ENCODE measurements at places on chromosomes 13 and 19.

GRCh38 chr19:50537769-50538230, 24.1 kb upstream of the ASPDH start:
- DNase-seq, result peak; percentile 23

GRCh38 chr13:60108589-60108988, 55.1 kb downstream of the DIAPH3 start:
- no peak for DNase-seq

- DNase-seq, result no peak
Measured at GRCh38 chr19:12596485-12596884, 14.1 kb downstream of the ZNF490 start.

DNA sequence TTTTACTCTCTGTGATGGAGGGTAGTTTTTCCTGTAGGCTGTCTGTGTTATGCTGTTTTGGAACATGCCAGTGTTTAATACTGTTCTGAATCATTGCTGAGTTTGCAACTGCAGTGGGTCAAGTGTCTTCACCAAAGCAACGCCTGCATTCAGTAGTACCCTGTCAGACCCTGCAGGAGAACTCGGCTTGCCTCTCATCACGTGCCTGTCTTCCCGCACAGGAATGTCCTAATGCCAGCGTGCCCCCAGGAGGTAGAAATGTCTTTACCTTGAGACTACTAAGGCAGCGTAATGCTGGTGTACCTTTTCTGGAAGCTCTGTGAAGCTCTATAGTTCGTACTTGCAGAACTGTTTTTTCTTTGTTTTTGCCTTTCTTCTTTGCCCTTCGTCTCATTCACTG, 42.3 kb downstream of the POLR1D start:
- DNase-seq, result no peak

DNA sequence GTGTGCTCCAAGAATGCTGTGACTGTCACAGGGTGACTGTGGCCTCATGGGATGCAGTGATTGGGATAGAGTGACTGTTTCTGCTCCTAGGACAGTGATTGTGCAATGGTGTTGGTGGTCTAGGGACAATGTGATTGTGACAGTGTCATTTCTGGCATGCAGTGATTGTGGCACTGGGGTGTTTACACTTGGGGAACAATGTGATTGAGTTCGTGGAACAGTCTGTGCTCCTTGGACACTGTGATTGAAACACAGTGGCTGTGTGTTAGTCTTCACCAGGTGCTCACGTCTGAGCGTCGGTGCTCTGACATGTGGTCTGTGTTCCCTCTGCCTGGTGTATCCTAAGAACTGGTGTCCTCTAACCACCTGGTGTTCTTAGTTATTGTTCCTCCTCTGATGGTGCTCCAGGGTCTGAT, 1.7 kb downstream of the PDE4A start:
- DNase-seq, result no peak

GRCh38 chr13:109233293-109233692, 553.1 kb downstream of the IRS2 start:
- DNase-seq, result no peak

GRCh38 chr13:111513766-111514609, 193.5 kb downstream of the TEX29 start:
- no peak for DNase-seq

DNA sequence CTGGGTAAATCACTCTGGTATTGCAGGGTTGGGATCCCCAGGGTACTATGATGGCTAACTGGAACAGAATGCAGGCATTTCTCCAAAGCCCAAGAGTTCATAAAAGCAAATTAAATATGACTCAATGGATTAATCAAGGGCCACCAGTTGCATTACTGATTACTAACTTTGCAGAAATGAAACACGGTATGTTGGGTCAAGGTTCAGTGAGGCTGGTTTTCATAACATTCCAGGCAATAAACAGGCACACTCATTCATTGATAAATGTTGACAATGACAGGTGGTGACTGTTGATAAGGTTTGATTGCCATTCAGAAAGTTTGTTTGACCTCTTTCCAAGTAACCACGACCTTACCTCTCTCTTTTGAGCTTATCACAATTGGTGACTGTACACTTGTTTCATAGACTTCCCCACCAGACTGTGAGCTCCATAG, 506 bp upstream of the AP1M1 start:
- peak; percentile 67 for DNase-seq

GRCh38 chr13:109274188-109274821, 512.1 kb downstream of the IRS2 start:
- no peak for DNase-seq

- no peak for DNase-seq
Measured at GRCh38 chr19:45953676-45954075, 20.0 kb downstream of the NOVA2 start.

GRCh38 chr13:112105244-112105681, 38.3 kb downstream of the SOX1 start:
- no peak for DNase-seq

DNA sequence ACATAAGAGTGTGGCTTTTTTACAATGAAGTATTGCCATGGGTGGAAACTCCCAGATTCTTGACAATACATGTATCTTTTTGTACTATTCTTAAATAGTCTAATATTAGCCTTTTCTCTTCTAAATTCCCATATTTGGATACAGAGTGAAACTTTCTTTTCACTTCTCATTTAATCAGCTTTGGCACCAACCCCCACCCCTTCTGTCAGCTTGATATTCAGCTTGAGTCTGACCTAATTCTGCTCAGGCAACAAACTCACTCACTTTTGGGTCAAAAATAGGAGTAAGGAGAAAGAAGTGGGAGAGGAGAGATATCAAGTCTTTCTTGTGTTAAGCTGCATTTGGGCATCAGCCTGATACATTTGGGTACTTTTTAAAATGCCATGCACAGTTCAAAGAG, 397.5 kb downstream of the COG6 start:
- DNase-seq, result no peak

DNA sequence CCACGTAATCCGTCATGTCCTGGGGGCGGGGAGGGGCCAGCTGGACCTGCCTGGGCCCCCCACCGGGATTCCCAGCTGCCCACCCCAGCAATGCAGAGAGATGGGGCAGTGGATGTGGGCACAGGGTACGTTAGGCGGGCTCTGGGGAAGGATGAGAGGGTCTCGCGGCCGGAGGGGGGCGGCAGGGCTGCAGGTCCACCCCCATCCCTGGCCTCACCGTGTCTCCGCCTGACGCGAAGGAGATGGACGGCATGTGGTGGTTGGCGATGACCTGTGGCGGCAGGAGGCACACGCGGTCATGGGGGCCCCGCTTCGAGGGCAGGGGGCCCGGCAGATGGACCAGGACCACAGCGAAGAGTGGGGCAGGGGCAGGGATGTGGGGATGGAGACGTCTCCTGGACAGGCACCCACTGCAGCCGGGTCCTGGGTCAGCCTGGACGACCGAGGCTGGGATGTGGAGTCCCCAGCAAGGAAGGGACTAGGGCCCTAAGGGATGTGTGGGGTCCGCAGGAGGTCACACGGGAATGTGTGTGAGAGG, 24.4 kb downstream of the SHC2 start:
- DNase-seq, result no peak

GRCh38 chr13:24187185-24187584, 26.7 kb downstream of the SPATA13 start:
- no peak for DNase-seq

- DNase-seq, result peak; percentile 2
Measured at GRCh38 chr13:89227356-89227755, 1556.2 kb downstream of the SLITRK5 start.

GRCh38 chr19:16518061-16518460, 21.9 kb downstream of the C19orf44 start:
- no peak for DNase-seq

GRCh38 chr13:24605923-24606372, 74.3 kb upstream of the ATP12A start:
- DNase-seq, result no peak

GRCh38 chr19:3606690-3607289, at the start of gene TBXA2R:
Gene TBXA2R (minus strand): TSS chr19:3606875. CDS start chr19:3600634, 6,241 bp downstream.
- no peak for DNase-seq

DNA sequence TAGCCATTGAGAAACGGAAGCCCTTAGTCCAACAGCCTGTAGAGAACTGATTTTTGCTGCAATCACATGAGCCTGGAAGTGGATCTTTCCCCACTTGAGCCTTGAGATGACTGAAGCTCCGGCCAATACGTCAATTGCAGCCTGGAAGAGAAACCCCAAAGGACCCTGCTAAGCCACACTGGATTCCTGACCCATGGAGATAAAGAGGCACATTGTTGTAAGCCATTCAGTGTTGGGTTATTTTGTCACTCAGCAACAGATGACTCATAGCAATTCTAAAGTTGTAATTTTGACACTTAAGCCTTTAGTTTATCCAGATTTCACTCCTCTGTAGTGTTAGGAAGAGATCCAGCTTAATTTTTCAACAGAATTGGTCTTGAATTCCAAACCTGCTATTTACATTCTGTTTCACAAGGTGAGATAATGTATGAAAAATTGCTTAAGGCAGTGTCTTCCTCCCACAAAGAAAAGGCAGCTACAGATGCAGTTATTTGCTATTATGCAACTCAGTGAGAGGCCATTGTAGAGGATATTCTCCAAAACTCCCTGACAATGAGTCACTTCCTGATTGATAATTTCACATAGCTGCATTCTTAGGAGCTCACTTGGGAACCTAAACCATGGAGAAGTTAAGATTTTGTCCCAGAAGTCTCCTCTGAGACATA, 59.4 kb upstream of the TSHZ3 start:
- DNase-seq, result peak; percentile 69

- DNase-seq, result no peak
Measured at GRCh38 chr13:96091164-96092117, 1.5 kb downstream of the HS6ST3 start.

DNA sequence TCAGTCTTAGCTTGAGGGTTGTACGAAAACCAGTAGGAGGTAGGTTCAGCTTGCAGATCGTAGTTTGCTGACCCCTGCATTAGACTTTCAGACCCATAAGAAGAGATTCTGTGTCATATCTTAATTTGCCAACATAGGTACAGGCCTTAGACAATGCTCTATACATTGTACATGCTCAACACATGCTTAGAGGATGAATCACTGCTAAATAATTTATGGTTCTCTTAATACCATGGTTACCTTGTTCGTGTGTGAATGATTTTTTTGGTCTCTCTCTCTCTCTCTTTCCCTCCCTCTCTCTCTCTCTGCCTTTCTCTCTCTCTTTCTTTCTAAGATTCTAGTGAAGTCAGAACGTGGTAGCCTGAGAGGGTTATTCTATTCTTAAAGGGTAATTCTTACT, 112.2 kb downstream of the FGF14 start:
- DNase-seq, result no peak

GRCh38 chr13:41833831-41834230, 127.1 kb downstream of the VWA8 start:
- DNase-seq, result no peak

DNA sequence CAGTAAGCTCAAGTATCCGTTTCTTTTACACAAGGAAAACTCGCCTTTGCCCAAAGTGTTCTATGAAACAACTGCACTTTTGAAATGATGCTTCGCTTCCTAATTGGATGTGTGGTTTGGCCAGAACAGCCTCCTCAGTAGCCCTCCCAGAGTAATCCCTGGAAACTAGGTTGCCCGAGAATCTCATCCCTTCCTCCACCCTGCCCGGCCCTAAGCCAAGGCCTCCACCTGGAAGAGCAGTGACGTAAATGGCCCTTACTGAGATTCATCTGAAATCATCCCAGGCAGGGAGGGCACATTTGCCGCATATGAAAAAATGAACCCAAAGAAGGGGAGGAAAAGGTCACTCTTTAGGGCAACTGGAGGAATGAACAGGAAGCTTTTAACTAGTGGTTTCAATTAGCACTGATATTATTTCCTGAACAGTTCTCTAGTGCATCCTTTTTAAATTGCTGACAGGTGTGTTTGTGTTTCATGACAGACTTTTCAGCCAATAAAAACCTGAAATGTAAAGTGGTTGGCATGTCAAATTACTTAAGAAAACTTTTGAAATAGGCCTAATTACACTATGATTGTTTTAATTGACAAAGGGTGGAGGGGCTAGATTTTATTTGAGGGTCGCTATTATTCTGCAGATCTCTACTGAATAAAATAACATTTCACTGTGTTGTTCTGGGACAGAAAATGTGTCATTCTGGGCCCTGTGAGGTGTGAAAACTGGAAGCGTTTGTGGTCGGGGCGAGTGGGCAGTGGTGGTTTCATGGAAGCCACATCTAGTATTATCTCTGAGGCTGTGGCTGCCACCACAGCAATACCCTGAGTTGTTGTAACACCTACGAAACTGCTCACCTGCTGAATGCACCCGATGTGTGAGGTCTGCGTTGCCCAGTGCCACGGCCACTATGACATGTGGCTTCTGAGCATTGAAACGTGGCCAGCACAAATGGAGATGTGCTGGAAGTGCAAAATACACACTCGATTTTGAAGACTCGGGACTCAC, 112.1 kb downstream of the ZIC5 start:
- DNase-seq, result no peak

DNA sequence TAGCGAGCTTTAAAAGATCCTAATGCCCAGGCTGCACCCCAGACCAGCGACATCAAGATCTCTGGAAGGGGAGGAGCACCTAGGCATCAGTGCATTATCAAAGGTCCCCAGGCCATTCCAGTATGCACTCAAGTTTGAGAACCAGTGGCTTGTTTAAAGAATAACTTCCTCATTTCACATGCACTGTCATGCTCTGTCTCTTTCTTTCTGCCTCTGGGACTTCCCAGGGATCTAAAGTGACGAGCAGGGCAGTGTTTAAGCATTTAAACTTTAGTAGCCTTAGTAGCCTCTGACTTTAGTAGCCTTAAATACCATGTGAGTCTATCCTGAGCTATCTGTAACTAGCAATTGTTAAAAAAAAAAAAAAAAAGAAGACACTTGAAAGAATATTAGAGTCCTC, 8.9 kb upstream of the FARP1 start:
- DNase-seq, result no peak

GRCh38 chr19:50557009-50557613, 11.1 kb downstream of the LRRC4B start:
- DNase-seq, result no peak
